ENCODE measurements at places on chromosomes 13 and 19. TPM values are rescaled to one million over a fixed set of nuclear protein-coding genes. Genes with fewer than 3 reads are reported as not detected.

COMP gene
- not detected for total RNA-seq

MISP3 gene
- 0.72 TPM for total RNA-seq

DAND5 gene
- 0.11 TPM for total RNA-seq

SHANK1 gene
- total RNA-seq: 1.4 TPM

RNF113B gene
- not detected for total RNA-seq

COX7A1 gene
- total RNA-seq: not detected

SPACA4 gene
- total RNA-seq: not detected

PPM1N gene
- 8.1 TPM for total RNA-seq

SULT2A1 gene
- not detected for total RNA-seq

EPSTI1 gene
- total RNA-seq: 1.3 TPM

S1PR4 gene
- not detected for total RNA-seq

LTBP4 gene
- 115 TPM for total RNA-seq

CEACAM8 gene
- total RNA-seq: not detected

PSG3 gene
- not detected for total RNA-seq

SHFL gene
- total RNA-seq: 20.0 TPM

SERTM1 gene
- 0.35 TPM for total RNA-seq

PPP1R13L gene
- total RNA-seq: 40.4 TPM

HIF3A gene
- total RNA-seq: 31.5 TPM

ZNF177 gene
- total RNA-seq: 5.7 TPM

FPR2 gene
- not detected for total RNA-seq

DPRX gene
- total RNA-seq: not detected

METTL21C gene
- total RNA-seq: not detected

ZNF492 gene
- not detected for total RNA-seq

MRPL54 gene
- total RNA-seq: 65.5 TPM

YJEFN3 gene
- 16.6 TPM for total RNA-seq

URAD gene
- total RNA-seq: not detected

ARID3A gene
- 98.3 TPM for total RNA-seq

IL11 gene
- 3.9 TPM for total RNA-seq

ZNF888 gene
- 12.1 TPM for total RNA-seq

OR4F17 gene
- not detected for total RNA-seq

SIGLEC12 gene
- total RNA-seq: not detected

FGF21 gene
- total RNA-seq: 0.55 TPM

PLK5 gene
- total RNA-seq: 0.50 TPM

GPC5 gene
- total RNA-seq: not detected

EXOC3L2 gene
- total RNA-seq: 0.61 TPM

SPRED3 gene
- 16.4 TPM for total RNA-seq

TEX101 gene
- not detected for total RNA-seq

ZNF599 gene
- 3.0 TPM for total RNA-seq

KLK4 gene
- not detected for total RNA-seq

ZNF285 gene
- 3.9 TPM for total RNA-seq

EDNRB gene
- 6.6 TPM for total RNA-seq

ATP8B3 gene
- total RNA-seq: 8.7 TPM

KCTD12 gene
- total RNA-seq: 3.4 TPM

SCGB2B2 gene
- not detected for total RNA-seq

SH2D3A gene
- total RNA-seq: 17.9 TPM

RPL13A gene
- total RNA-seq: 3,286 TPM

CD22 gene
- total RNA-seq: not detected

SYNGR4 gene
- 0.31 TPM for total RNA-seq

MBD3L2 gene
- total RNA-seq: not detected

VSIG10L gene
- total RNA-seq: 5.6 TPM

TSKS gene
- 0.28 TPM for total RNA-seq

CELF5 gene
- total RNA-seq: 4.8 TPM

DCLK1 gene
- 36.2 TPM for total RNA-seq

HSH2D gene
- total RNA-seq: 2.3 TPM

ZNF260 gene
- total RNA-seq: 22.5 TPM

DCT gene
- total RNA-seq: not detected

Data from H9 (cell line).